ENCODE measurements at places on chromosomes 7 and 10.

- no peak for DNase-seq
Measured at GRCh38 chr10:44947371-44948152, 12.0 kb upstream of the RASSF4 start.

DNA sequence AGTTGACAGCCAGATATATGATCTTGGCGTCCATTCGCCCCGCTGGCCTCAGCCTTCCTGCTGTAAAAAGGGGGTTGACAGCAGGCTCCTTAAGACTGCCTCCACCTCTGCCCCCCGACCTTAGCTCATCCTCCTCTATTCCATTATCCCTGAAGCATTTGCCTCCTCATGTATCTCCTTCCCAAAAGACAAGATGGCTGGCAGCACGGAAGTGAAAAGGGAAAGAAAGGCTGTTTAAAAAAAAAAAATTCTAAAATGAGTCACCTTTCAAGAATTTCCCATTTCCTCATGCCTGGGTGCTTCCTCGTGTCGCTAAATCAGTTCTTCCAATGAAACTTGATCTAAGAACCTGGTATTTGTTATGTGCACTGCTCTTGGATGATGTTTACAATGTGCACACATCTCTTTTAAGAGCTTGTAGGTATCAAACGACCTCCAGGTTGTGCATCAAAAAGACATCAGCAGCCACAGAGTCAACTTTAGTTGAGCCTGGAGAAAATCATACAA lies 1.7 kb downstream of the SCRN1 start:
- no peak for DNase-seq

DNA sequence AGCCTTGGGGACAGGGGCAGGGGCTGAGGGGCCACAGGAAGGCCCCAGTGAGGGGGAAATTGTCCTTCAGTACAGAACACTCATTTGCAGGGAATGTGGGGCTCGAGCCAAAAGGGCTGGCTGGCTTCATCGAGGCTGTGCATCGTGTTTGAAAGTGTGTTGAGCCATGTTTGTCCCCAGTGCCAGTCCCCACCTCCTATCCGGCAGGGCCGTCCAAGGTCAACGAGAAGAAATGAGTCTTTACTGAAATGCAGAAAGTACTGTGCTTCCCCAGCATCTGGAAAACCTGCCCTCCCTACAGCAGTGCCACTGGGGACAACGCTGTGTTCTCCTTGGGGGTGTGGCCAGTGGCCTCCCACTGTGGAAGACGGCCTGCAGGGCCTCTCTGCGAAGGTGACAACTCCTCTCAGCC lies 214.1 kb downstream of the KLF6 start:
- no peak for DNase-seq

- DNase-seq: no peak
Measured at GRCh38 chr10:84179059-84179710, 5.6 kb downstream of the GPR15LG start.

DNA sequence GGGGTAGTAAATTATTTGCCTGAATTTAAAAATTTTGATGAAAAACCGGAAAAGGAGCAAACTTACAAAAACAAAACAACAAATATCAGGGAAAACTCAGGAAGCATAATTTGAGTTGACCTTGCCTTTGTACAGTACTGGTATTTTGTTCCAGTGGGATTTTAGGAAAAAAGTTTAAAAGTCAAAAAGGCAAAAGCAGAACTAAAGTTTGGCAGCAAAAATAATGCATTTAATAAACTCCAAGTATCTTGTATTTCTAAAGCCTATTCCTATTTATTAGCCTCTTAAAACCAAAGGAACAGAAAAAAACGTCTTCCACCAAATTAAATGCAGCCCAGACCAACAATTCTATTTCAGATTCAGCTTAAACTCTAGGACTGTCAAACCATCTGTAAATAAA lies 90.7 kb upstream of the ASAH2 start:
- no peak for DNase-seq

DNA sequence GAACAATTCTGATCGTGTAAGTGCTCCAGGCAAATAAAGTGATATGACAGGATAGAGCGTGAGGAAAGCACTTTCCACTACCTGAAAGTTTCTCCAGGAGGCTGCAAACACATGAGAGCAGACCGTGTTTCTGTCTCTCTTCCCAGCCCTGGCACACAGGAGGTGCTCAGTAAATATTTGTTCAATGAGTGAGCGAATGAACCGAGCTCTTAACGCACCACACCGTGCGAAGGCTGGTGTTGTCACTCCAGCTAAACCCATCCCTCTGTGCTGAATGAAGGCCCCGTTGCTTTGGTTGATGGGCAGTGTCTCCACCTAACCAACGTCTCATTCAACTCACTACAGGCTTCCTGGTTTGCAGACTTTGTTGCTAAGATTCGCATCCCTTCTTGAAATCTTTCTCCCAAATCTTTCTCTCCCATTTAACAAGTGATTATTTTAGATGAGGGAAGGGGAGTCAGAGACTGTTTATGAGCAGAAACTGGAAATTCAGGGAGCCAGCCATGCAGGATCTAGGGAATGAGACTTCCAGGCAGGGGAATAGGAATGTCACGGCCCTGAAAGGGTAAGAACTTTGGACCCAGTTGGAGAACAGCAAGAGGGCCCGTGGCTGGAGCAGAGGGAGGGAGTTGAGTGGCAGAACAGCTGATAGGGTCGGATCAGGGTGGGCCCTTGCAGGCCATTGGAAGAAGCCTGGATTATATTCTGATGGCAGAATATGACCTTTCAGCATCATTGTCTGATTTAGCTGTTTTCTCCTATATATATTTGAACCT lies 282.6 kb downstream of the CAMK1D start:
- no peak for DNase-seq

- DNase-seq: peak; percentile 36
Measured at GRCh38 chr10:70816220-70816894, 609 bp downstream of the SGPL1 start.

DNA sequence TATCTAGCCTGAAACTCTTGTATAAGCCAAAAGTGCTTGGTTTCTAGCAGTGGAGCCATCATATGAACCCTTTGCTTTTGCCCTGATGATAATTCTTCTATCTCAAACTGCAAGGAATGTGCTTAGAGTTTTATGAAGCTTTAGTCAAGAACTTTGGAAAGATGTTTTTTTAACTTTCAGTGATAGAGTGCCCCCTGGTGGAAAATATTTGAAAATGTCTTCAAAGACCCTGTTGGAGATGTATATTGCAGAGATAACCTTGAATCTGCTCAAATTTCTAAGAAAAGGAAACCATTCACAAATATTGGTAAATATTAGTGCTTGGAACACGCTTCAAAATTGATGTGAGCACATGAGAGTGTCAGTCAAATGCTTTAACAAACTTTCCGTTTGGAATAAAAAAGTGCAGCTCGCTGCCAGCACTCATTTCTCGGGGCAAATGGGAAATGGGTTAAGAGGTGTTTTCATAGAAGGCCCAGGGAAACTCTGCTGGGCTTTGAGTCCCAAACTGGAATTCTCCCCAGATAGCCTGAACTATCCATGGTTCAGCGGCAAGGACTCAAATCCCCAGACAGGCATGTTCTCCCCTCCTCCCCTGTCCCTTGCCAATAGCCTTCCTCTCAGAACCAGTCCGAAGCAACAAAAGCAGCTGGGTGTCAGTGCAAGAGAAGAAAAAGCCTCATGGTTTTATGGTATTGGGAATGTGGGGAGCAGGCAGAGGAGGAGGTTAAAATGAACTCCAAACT lies 129.3 kb downstream of the MYOF start:
- no peak for DNase-seq

GRCh38 chr7:36406156-36406555 lies 16.5 kb downstream of the ANLN start:
- peak; percentile 55 for DNase-seq

- DNase-seq: no peak
Measured at GRCh38 chr7:8985255-8985654, 551.8 kb downstream of the NXPH1 start.

GRCh38 chr10:96267234-96267705 lies 4.1 kb downstream of the BLNK start:
- DNase-seq: no peak

- peak; percentile 6 for DNase-seq
Measured at GRCh38 chr10:59622320-59623132, 87.1 kb downstream of the SLC16A9 start.

DNA sequence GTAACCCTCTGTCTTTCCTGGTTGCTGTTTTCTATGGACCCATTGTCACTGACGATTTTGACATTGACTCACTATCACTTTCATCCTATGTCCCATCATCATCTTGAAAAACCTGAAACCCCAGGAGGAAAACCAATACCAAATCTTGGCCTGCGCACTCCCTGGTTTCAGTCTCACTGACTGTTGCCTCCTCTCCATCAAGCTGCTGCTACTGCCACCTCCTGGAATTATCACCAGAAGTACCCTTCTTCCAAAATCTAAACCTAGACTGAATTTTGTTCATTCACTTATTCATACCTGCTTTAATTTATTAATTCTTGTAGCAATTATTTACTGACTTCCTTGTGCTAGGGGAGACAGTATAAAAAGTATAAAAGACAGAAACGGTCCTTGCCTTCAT lies 44.5 kb upstream of the ACBD5 start:
- DNase-seq: no peak

DNA sequence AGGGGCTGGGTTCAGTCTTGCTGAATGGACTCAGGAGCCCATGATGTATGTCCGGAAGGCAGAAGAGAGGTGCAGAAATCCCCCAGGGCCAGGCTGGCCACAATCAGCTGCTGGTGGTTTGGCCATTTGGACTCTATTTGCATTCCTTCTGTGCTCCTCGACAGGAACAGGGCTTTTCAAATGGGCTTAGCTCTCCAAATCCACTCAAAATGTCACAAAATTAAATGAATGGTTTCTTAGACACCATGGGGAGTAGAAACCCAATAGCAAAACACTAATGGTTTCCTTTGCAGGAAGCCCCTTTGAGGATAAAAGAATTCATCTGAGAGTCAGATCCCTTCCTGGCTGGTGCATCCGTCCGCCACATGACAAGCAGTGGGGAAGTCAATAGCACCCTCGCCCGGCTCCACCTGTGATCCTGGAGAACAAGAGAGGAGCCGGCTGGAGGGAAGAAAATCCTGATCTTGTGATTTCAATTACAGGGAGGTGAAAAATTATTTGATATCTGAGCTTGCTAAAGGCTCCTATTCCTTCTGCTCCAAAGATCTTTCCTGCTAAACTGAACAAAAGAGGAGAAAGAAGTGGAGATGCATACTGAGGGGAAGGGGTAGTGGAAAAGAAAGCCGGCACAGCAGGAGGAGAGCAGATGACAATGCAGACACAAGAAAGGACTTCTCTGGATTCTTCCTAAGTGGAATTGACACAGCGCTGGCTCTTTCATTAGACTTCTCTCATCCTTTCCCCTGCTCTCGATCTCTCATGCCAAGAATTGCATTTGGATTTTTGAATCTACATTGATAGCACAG lies 190.7 kb downstream of the C7orf25 start:
- no peak for DNase-seq

DNA sequence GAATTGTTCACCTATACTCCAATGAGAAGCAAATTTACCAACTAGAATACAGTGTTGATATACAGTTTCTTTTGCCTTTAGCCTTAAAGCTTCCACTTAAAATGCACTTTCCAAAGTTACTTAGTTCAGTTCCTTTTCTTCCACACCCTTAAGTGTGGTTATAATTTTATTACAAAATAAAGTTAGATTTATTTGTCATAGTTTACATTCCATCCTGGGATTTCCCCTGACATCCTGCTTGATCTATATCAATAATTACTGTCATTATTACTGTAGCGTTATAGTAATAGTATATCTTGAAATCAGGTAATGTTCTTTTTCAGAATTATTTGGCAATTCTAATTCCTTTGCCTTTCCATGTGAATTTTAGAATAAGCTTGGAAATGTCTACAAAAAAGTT lies 23.3 kb upstream of the MEST start:
- DNase-seq: no peak

DNA sequence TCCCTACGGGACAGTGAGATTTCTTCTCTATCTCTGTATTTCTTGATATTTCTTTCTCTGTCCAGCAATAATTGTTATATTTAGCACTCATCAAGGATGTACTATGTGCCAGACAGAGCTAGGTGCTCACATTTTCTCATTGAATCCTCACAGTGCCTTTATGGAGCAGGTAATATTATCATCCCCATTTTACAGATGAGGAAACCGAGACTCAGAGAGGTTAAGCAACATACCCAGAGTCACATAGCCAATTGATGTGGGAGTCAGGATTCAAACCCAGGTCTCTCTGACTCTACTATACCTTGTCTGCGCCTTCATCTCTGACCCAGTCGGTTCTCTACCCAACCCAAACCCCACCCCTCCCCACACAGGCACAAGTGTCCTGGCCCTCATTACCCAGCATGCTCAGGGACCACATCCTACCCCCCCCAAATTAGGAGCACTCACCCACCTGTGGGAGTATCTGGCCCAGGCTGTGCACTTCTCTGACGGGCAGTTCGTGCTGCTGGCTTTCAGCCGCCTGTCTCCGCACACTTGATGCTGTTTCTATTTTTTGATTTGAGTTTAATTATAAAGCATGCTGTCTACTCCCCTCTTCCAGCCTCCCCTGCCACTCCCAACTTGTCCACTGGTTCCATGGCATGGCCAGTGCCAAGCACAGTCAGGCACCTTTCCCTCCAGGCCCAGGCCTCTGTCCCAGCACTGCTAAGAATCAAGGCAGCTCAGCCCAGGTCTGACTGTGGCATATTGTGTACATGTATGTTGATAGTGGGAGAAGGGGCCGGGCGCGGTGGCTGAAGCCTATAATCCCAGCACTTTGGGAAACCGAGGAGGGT lies 9.8 kb upstream of the SAMD8 start:
- DNase-seq: no peak

DNA sequence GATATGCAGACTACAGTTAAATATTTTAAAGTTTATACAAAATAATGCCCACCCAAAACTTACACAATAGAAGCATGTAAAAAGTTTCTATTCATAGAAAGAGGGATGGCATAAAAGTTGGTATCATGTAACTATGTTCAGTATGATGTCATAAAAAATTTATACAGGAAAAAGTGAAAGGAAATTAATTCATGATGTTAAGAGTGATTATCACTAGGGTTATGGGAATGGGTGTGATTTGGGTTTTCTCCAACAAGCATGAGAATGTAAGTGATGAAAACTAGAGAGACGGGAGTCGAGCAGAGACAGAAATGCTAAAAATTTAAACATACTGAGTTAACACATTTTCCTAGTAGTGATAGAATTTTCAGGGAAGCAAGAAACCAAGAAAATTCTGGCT lies 52.7 kb downstream of the GDI2 start:
- DNase-seq: no peak

GRCh38 chr10:121179006-121179405 lies 327.8 kb downstream of the WDR11 start:
- DNase-seq: no peak

- no peak for DNase-seq
Measured at GRCh38 chr10:114073395-114074186, 29.9 kb downstream of the ADRB1 start.
